ENCODE measurements at places on chromosomes 5 and 9. TPM values are rescaled to one million over a fixed set of nuclear protein-coding genes. Genes with fewer than 3 reads are reported as not detected.

Gene PRELID2
- total RNA-seq = 13.2 TPM

Gene SFXN1
- total RNA-seq = 81.3 TPM

Gene RNF38
- 29.1 TPM for total RNA-seq

Gene HNRNPK
- total RNA-seq = 407 TPM

DNA sequence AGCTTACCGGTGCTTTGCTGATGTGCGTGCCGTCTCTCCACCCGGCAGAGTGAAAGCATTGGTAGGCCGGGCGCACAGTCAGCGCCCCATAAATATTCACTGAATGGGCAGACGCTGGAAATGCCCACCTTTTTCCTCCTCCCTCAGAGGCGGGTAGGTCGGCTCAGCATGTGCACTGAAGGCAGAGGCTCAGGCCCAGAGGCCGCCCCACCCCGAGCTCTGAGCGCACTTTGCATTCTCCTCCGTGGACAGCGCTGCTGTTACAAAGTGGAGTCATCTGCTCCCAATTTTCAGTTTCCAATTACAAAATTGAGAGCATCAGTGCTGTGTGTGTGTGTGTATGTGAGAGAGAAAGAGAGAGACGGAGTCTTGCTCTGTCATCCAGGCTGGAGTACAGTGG is 10.6 kb downstream of the UCK1 start:
- no peak for DNase-seq
